NCI-H446 (cell line): ENCODE measurements at places on chromosomes 2 and 18.

DNA sequence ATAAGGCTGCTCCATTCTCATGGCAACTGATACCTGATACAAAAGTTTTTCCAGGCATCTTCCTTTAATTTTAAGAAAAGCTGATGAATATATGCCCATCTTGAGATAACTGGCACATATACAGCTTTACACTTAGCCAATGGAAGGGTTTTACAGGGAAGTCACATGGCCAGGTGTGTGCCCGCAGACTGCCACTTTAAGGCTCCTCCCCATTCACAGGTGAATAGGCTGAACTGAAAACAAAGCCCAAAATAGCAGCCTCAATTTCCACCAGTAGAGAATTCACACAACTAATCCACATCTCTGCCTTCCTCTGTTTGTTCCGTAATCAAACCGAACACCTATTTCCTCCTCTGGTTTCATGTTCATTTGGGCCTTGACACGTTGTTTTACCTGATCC lies 9.8 kb upstream of the ME2 start:
- DNase-seq = no peak

DNA sequence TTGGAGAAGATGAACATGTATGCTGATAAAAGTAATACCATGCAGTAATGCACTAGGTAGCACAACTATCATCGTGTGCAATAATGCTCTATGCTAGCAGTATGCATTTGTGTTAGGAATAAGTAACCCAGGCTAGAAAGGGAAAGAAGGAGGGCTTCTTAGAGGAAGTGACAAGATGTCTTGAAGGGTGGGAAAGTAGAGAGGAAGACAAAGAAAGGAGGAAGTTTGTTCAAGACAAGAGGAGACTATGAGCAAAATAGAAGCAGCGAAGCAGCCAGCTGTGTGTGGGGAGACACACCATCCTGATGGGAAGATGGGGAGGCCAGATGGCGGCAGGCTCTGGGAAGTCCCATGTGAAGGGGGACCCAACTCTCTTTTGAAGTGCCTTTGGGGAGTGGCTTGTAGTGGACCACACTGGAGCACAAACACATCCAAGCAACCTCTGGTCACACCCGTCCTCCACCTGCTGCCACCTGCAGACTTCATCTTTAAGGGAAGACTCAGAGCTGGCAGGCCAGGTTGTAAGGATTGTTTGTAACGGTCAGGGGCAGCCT lies 39.9 kb upstream of the INHBB start:
- DNase-seq = no peak

DNA sequence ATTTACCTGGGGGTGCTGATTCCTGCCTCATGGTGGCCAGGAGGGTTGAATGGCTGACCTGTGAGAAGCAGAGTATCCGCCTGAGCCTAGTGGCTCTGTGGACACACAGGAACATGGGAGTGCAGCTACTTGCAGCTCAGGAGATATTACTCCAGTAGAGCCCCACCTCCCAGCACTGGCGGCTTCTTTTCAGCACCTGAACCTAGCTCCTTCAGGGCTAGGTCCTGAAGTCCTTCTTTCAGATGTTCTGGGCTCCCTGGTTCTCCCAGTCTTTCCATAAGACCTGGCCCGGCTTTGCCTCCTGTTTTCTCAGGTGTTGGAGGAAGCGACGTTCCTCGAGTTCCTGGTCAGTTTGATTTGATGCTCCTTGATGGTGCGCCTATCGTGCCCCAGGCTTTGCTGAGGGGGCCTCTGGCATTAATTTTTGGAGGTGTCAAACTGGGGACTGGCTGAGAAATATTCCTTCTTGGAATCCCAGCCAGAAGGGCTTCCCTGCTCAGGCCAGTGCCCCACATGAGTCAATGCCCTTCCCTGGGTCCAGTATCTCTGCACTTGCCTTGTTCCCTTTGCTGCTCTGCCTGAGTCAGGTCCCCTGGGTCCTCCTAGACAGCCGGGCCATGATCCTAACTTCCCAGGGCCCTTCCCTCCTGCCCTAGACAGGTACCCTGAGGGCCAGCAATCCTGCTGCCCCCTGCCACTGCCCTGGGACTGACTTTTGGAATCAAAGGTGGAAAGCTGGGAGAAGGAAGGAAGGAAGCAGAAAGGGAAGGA lies 110.7 kb upstream of the HAAO start:
- no peak for DNase-seq

DNA sequence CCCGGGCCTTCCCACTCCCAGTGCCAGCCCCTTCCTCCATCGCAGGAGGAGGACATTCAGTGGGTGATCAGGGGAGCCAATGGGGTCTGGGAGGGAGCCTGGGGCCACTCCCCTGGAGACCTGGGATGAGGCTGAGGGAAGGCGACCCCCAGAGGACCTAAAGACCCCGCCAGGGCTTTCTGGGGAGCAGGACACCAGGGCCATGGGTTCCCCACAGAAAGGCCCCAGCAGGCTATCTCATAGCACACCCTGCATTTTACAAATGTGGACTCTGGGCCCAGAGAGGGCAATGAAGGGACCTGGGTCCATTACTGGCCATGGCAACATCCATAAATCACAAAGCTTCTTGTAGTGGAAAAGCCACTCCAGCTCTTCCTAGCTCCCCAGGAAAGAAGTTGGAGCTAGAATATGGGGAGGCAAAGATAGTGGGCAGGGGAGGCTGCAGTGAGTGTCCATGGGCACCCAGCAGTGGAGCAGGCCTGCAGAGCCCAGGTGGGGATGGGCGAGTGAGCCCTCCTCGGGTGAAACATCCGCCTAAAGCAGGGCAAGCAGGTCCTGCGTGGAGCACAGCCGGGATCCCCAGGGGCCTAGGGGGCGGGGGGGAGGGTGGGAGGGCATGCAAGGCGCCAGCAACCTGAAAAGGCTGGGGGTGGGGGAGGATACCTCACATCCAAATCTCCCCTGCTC lies 13.8 kb downstream of the CYP26B1 start:
- no peak for DNase-seq

- no peak for DNase-seq
These were observed 351.5 kb downstream of the NR4A2 start for GRCh38 chr2:155980941-155981560.

DNA sequence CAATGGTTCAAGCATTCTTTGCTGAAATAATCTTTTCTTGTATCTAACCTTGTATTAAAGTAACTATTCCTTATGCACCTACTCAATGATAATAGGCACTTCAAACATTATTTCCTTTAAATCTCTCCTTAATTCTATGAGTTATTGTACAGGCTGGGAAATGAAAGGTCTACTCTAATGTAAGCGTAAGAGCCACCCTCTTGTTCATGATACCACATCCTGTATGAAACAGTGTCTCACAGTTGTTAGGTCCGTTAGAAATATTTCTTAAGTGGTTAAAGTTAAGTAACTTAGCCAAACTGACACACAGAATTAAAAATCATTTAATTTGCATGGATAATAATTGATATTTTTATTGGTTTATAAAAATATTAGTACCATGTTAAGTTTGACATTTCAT lies 162.5 kb upstream of the RPRM start:
- DNase-seq = no peak

- DNase-seq = peak; percentile 68
These were observed 1.0 kb upstream of the PPP4R3B start for GRCh38 chr2:55618275-55619055.

GRCh38 chr2:37100054-37100453 lies 15.7 kb downstream of the GPATCH11 start:
- no peak for DNase-seq

DNA sequence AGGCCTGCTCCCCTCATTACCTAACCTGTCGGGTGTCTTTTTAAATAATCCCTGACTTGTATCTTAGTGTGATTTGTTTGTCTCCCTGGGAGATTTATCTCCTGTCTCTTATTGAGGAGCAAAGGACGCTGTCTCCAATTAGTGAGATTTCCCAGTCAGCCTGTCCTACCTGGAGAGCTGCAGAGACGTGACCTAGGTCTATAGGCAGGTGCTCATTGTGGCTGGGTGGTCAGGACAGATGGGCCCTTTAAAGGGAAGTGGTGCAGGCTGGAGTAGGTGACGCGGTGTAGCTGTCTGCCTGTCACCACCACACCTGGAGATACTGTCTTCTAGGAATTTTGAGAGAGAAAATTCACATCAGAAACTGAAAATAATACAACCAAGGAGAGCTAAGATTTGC lies 28.0 kb downstream of the PLB1 start:
- DNase-seq = no peak

GRCh38 chr2:99509387-99509786 lies 19.6 kb upstream of the REV1 start:
- no peak for DNase-seq

DNA sequence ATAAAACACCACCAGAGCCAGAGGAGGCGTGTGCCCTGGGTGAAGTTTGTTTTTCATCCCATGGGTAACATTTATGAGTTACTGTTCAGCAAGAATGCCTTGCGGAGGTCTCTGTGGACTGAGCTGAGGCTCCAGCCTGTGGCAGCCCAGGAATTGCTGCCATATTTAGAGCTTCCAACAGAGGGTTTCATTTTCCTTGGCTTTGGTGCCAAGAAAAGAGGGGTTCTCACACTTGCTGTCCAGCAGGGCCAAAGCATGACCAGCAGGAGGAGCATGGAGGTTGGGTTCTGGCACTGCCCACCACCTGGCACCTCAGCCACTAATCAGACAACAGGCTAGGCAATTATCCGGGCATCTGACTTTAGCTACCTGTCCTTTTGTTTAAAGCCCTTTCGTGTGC lies 36.7 kb downstream of the EPAS1 start:
- DNase-seq = no peak

- DNase-seq = no peak
These were observed 158.3 kb downstream of the LDLRAD4 start for GRCh38 chr18:13376841-13377351.

DNA sequence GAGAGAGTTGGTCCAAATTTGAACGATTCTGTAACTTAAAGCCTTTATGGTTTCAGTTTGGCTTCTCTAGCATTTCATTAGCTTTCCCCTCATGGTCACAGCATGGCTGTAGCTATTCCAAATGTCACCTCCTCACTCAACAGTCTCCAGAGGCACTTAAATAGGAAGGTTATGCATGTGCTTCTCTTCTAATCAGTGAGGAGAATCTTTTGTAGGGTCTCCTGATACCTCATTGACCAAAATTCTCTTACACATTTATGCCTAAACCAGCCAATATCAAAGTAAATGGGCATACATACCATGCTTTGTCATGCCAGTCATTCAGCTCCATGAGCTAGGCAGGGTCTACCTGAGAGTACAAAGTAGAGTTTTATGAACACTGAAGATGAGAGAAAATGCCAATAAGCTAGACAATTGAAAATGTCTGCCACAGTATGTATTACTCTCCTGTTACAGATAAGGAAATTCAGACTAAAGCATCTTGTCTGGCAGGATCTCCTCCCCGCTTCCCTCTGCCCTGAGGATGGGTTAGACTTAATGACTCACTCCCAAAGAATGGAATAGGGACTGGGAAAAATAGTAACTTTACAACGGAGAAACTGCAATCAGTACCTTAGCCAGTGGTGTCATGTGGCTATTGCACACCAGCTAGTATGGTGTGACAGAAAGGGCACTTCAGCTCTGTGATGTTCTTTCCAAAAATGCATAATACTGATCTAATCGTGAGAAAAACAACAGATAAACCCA lies 15.4 kb downstream of the DSG2 start:
- DNase-seq = no peak

DNA sequence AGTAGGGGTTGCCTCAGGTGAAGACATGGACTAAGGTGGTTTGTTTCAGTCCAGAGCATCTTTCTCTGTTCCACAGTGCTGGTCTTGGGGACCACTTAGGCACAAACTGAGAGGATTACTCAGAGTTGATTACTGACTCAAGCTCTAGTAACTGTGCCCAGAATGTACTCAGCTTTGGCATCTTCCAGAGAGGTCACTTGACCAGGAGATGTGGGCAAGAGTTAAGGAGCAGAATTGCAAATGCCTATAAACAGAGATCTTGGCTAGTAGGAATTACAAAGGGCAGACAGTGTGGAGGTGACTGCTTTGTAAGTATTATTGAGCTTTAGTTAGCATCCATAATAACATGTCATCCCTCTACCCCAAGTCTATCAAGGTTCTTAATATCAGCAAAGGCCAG lies 93.2 kb upstream of the CABLES1 start:
- no peak for DNase-seq

GRCh38 chr2:232516551-232516950 lies 3.6 kb upstream of the PRSS56 start:
- no peak for DNase-seq

GRCh38 chr18:74006143-74006542 lies 141.5 kb downstream of the FBXO15 start:
- no peak for DNase-seq

DNA sequence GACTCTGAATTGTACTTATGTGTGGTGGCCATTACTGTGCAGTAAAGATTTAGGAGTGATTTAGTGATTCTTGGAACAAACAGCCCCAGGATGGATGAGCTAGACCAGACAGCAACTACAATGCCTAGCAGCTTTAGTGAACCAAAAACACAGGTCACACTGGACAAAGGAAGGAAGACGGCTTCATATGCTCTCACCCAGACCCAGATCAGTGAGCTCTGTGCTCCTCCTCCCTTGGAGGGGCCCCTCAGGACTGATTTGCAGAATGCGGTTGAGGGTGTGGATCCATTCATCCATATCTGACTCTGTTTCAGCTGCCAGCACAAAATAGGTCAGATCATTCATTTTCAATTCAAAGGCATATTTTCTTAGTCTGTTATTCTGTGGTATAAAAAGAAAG lies 159.7 kb upstream of the CCDC195 start:
- DNase-seq = no peak

GRCh38 chr2:142445551-142446072 lies 314.8 kb upstream of the LRP1B start:
- DNase-seq = no peak

GRCh38 chr2:118197011-118197675 lies 108.9 kb downstream of the INSIG2 start:
- peak; percentile 14 for DNase-seq

GRCh38 chr18:48230467-48231113 lies 178.6 kb downstream of the ZBTB7C start:
- DNase-seq = peak; percentile 47

DNA sequence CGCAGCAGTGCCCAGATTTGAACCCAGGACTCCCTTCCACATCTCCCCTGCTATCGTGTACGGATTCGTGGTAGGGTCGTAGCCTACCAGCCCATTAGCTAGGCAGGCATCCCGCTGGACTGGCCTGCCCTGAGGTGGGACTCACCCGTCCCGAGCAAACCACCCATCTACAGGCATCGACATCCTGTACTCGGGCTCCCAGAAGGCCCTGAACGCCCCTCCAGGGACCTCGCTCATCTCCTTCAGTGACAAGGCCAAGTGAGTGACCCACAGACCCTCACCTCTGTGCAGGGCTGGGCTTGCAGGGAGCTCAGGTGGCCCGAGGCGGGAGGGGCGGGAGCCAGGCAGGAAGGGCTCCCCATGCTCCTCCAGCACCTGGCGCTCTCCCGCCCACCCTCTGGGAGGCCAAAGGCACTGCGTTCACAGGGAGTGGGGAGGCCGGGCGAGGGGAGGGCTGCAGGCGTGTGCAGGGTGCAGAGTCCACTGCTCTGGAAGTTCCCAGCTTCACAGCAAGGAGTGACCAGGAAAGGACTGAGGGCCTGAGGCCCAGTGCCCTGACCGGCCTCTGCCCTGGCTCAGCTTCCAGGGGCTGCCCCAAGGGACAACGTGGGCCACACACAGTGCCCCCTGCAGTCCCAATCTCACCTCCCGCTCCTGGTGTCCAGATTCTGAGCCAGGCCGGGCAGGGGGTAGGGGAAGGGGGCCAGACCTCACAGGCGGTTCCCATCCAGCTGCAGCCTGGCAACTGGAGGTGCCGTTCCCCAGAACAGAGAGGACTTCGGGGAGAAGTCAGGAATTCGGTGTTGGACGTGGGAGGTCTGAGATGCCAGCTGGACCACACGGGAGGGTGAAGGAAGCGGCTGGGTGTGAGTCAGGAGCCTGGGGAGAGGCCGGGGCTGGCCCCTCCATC lies 5.4 kb downstream of the AGXT start:
- no peak for DNase-seq

GRCh38 chr2:17617516-17617915 lies 77.0 kb downstream of the VSNL1 start:
- no peak for DNase-seq
